ENCODE measurements at places on chromosomes 3 and 15. TPM values are rescaled to one million over a fixed set of nuclear protein-coding genes. Genes with fewer than 3 reads are reported as not detected.

DNA sequence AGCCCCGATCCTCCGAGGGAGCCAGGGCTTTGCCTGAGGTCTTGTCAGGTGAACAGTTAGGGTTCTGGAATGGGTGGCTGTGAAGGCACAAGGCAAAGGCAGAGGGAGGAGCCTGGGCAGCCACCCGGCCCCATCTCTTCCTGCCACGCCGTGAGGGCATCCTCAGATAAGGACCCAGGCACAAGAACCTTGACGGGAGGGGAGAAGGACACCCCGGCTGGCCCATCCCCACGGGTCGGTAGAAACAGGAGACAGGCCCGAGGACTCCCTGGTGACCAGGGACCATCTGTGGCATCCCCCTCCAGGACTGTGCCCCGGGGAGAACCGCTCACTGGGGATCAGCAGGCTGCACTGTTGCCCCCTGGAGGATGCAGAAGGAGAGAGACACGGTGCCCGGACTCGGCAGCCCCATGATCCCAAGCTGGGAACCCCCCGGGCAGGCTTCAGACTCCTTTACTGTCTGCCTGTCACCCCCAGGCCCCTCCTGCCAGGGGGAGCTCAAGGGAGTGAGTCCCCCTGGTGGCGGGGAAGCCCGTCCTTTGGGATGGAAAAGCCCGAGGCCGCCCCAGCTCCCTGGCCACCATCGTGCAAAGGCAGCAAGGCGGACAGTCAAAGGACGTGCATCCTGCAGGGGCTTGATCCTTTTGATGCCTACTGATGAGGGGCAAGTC, 12.3 kb upstream of the PCSK6 start:
- DNase-seq: peak; percentile 39
- H3K4me1 ChIP-seq: no peaks in the 10 kb centered on the region
- no peak overlapping the region for H3K27ac ChIP-seq

DNA sequence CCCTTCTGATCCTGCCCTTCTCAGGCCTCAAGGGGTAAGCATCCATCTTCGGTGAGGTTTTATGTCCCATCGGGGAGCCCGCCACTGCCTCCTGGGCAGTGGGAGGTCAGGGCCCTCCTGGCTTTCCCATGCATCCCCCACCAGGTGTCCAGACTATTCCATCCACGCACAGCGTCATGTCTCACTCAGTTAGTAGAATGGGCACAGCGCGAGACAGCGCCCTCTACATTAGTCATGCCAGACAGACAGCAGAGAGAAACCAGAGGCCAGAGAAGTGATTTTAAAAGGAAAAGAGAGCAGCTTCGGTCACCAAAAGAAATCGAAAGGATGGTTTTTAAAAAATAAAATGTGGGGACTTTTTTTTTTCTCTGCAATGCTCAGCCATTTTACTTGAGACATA, 49.8 kb downstream of the ZDHHC3 start:
- H3K4me1 ChIP-seq: peaks cover 2% of the 10 kb centered on the region
- no peak overlapping the region for H3K27ac ChIP-seq
- no peaks in the 10 kb centered on the region for H3K36me3 ChIP-seq
- DNase-seq: no peak
- no peak overlapping the region for H3K4me3 ChIP-seq

The DNAJB11 gene
- 45.0 TPM for polyA plus RNA-seq

GRCh38 chr3:116001151-116001621, 377.9 kb downstream of the GAP43 start:
- DNase-seq: no peak
- H3K27me3 ChIP-seq: no peaks in the 10 kb centered on the region
- no peaks in the 10 kb centered on the region for H3K4me1 ChIP-seq

The IL20RB gene
- not detected for polyA plus RNA-seq

DNA sequence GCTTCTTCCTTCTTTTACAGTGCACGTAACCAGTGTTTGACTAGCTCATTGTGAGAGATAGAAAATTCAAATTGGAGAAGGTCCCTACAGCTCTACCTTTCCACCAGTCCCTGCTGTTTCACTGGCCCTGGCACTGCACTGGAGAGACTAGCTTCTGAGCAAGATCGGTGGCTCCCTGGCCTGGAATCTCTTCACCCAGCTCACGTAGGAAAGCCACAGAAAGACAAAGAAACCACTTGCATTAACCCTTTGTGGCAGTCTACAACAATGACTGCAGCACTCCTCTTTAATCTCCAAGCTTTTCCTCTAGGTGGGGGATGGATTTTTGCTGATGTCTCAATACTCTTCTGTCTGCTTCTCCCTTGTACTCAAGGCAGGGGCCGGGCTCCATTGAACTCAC, 155.9 kb downstream of the PEX5L start:
- H3K27ac ChIP-seq: no peak overlapping the region
- H3K4me1 ChIP-seq: no peaks in the 10 kb centered on the region
- H3K36me3 ChIP-seq: no peaks in the 10 kb centered on the region

- peaks cover 4% of the 10 kb centered on the region for H3K4me1 ChIP-seq
- no peak overlapping the region for H3K27ac ChIP-seq
- no peak overlapping the region for H3K4me3 ChIP-seq
- no peak for DNase-seq
- no peaks in the 10 kb centered on the region for H3K36me3 ChIP-seq
Measured at GRCh38 chr15:91861223-91861622, 7.7 kb downstream of the SLCO3A1 start.

DNA sequence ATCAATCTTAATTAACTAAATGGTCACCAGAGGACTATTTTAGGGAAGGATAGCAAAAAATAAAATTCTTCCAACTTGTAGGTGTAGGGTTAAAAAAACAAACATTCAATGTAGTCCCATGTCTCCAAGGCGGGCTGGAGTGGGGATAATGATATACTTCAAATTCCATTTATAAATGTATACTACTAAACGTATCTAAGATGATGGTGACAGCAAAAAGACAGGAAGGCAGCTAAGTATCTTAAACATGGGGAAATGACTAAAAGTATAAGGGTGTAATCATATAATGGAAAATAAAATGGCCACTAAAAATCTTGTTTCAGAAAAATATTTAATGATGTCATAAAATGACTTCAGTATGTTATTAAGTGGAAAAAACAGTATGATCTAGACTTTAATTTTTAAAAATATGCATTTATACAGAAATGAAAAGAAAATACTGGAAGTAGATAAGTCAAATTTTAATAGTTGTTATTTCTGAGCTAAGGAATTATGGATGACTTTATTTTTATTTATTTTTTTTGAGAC, 181.7 kb downstream of the SUCLG2 start:
- no peaks in the 10 kb centered on the region for H3K4me1 ChIP-seq
- no peaks in the 10 kb centered on the region for H3K36me3 ChIP-seq
- H3K4me3 ChIP-seq: no peak overlapping the region

DNA sequence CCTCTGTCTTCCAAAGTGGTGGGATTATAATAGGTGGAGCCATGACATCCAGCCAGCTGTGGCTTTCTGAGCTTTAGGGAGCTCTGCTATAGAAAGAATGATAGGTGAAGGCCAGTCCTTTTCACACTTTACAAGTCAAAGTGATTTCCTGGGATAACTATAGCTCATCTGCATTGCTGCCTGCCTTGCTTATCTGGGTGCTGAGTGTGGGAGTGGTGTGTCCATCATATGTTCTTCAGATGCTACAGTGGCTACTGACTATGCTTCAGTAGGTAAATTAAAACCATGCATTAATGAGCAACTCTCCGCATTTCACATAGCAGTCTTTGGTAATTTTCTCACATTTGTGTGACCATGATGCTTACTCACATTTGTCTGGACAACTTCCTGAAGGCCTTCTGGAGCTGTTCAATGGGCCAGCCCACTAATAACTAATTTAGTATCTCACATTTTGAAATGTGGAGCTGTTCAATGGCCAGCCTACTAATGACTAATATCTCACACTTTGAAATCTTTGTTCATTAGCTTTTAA, 23.4 kb downstream of the RHOA start:
- no peak for DNase-seq
- no peak overlapping the region for H3K4me3 ChIP-seq
- no peak overlapping the region for H3K27ac ChIP-seq
- no peaks in the 10 kb centered on the region for H3K27me3 ChIP-seq
- no peaks in the 10 kb centered on the region for H3K36me3 ChIP-seq

DNA sequence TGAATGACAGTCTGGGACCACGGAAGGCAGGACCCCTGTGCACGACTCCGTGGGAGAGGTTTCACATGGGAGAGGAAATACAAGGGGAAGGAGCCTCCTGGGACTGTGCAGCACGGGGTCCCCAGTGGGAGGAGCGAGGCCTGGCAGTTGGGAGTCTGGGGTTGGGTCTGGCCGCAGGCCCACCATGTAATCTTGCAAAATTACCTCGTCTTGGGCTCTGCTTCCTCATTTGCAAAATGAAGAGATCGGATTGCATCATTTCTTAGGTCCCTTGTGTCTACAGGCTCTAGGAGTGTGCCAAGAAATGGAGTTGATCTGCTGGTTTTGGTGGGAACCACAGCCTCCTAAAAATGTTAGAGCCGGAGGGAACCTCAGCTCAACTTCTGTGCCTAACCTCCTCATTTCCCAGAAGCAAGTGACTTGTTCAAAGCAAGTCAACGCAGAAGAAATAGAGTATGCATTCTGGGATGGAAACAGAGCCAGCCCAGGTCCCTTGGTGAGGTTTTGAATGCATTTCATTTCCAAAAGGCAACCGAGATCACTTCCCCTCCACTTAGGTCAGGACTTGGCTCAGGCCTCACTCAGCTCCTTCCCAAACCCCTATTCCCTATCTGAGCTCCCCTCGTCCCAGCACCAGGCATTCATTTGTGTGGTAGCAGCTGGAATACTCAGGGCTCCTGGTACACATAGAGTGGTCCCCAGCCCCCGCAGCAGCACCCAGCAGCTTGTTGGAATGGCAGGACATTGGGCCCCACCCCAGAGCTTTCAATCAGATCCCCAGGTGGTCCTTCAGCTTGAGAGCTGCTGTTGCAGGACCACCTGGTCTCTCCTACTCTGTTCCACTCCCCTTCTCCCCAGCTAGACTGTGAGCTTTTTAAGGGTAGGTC, 267.7 kb downstream of the XXYLT1 start:
- H3K27ac ChIP-seq: no peak overlapping the region
- no peaks in the 10 kb centered on the region for H3K27me3 ChIP-seq
- peaks cover 3% of the 10 kb centered on the region for H3K4me1 ChIP-seq
- H3K36me3 ChIP-seq: no peaks in the 10 kb centered on the region
- no peak for DNase-seq

DNA sequence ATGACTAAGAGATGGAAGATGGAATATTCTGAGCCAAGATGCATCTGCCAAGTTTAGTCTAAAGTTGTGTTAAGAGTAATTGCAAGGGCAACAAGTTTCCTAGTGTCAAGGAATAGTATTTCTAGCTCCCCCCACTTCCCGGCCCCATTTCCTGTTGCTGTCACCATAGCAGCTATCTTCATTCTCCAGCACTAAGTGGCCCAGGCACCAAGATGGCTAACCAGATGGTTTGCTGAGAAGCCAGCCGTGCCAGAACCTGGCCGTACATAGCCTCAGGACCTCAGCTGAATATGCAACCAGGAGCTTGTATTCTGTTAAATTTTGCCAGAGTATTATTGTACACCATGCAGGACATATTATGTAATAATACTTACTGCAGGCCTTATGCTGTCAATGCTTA, 108.8 kb upstream of the UMPS start:
- no peak overlapping the region for H3K27ac ChIP-seq
- peaks cover 4% of the 10 kb centered on the region for H3K4me1 ChIP-seq
- DNase-seq: peak; percentile 8
- no peaks in the 10 kb centered on the region for H3K36me3 ChIP-seq
- H3K27me3 ChIP-seq: no peaks in the 10 kb centered on the region

DNA sequence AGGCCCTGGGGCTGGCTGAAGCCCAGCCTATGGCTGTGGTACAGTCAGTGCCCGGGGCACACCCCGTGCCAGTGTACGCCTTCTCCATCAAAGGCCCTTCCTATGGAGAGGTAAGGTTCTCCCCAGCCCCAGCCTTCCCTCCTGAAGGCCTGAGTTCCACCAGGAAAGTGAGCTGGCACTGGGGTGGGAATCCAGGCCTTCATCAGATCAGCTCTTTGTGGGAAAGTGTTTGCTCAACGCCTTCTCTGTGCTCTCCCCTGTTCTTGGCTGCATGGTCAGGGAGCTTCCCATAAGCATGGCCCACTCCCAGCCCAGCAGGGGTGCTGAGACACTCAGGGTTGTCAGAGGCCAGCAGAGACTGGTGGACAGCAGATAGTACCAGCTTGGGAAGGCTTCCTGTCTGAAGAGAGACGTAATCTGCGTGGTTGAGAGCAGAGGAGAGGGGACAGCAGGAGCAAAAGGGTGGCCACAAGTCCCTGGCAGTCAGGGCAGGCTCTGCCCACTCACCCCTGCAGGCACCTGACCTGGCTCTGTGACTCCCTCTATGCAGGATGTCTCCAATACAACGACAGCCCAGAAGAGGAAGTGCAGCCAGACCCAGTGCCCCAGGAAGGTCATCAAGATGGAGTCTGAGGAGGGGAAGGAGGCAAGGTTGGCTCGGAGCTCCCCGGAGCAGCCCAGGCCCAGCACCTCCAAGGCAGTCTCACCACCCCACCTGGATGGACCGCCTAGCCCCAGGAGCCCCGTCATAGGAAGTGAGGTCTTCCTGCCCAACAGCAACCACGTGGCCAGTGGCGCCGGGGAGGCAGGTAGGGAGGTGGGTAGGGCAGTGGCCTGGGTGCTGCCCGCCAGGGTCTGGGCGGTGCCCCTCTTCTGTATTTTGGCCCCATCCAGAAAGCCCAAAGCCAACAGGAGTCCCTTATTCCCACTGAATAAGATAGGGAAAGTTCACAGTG, 38.4 kb downstream of the PML start:
- H3K27me3 ChIP-seq: no peaks in the 10 kb centered on the region
- H3K27ac ChIP-seq: no peak overlapping the region
- H3K36me3 ChIP-seq: peaks cover 21% of the 10 kb centered on the region

GRCh38 chr3:37864904-37865303, 3.2 kb downstream of the CTDSPL start:
- no peak for DNase-seq
- H3K4me1 ChIP-seq: peaks cover 15% of the 10 kb centered on the region
- H3K4me3 ChIP-seq: no peak overlapping the region
- no peak overlapping the region for H3K27ac ChIP-seq

DNA sequence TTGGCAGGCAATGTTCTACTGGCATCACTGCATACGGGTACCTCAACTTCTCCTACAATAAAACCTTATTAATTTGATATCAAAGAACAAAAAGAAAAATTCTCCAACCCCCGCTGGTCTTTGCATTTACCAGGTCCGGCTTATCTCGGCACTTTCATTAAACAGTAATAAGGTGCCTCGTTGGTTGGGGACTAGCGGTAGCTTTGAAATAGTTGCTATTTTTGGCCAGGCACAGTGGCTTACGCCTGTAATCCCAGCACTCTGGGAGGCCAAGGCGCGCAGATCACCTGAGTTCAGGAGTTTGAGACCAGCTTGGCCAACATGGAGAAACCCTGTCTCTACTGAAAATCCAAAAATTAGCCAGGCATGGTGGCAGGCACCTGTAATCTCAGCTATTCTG, 32.0 kb upstream of the CGNL1 start:
- no peak overlapping the region for H3K27ac ChIP-seq
- DNase-seq: no peak
- H3K4me3 ChIP-seq: no peak overlapping the region
- no peaks in the 10 kb centered on the region for H3K27me3 ChIP-seq
- H3K36me3 ChIP-seq: no peaks in the 10 kb centered on the region

DNA sequence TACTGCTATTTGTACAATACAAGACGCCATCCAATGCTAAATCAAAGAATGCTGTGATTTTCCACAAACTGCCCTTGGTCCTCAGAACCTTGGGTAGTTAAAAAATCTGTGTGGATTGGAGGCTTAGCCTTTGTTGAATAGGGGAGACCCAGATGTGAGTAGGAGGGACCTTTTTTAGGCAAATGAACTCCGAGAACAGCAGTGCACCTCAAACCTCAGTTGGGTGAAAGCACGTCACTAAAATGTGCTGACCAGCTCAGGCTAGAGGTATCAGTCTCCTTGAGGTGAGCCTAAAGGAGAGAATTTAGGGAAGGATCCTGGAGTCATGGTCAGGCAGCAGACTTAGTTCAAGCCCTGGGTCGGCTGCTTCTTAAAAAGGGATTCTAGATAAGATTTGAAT, 200.7 kb downstream of the SOX2 start:
- H3K27me3 ChIP-seq: no peaks in the 10 kb centered on the region
- no peak overlapping the region for H3K4me3 ChIP-seq
- no peak overlapping the region for H3K27ac ChIP-seq
- no peaks in the 10 kb centered on the region for H3K4me1 ChIP-seq
- DNase-seq: no peak

All from kidney (tissue), 22 donors.